ENCODE measurements at places on chromosomes 1 and 21.

DNA sequence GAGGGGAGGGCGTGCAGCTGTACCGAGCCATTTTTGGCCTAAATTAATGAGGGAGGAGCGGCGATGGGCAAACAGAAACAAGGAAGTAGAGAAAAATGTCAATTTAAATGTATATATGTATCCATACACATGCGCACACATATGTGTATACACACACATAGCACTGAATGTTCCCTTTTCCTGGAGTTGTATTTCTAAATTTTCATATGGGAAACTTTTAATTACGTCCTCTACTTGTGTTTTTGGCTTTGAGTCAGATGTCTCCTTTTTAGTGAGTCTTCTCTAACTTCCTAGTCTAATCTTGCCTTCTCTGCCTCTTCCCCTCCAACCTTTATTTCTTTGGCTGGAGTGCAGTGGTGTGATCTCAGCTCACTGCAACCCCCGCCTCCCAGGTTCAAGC lies 15.4 kb upstream of the CYYR1 start:
- DNase-seq = no peak

GRCh38 chr1:156490401-156491032 lies 10.1 kb downstream of the MEF2D start:
- no peak for DNase-seq

DNA sequence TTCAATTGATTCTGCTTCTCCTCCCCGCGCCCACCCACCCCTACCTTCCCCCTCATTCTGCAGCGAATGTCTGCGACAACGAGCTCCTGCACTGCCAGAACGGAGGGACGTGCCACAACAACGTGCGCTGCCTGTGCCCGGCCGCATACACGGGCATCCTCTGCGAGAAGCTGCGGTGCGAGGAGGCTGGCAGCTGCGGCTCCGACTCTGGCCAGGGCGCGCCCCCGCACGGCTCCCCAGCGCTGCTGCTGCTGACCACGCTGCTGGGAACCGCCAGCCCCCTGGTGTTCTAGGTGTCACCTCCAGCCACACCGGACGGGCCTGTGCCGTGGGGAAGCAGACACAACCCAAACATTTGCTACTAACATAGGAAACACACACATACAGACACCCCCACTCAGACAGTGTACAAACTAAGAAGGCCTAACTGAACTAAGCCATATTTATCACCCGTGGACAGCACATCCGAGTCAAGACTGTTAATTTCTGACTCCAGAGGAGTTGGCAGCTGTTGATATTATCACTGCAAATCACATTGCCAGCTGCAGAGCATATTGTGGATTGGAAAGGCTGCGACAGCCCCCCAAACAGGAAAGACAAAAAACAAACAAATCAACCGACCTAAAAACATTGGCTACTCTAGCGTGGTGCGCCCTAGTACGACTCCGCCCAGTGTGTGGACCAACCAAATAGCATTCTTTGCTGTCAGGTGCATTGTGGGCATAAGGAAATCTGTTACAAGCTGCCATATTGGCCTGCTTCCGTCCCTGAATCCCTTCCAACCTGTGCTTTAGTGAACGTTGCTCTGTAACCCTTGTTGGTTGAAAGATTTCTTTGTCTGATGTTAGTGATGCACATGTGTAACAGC lies 339.9 kb downstream of the NTNG1 start:
- no peak for DNase-seq

- DNase-seq = no peak
Measured at GRCh38 chr1:43530483-43531106, at the start of gene PTPRF. TSS of gene PTPRF (plus strand) at chr1:43530883. CDS start at chr1:43545076, 14,193 bp downstream.

DNA sequence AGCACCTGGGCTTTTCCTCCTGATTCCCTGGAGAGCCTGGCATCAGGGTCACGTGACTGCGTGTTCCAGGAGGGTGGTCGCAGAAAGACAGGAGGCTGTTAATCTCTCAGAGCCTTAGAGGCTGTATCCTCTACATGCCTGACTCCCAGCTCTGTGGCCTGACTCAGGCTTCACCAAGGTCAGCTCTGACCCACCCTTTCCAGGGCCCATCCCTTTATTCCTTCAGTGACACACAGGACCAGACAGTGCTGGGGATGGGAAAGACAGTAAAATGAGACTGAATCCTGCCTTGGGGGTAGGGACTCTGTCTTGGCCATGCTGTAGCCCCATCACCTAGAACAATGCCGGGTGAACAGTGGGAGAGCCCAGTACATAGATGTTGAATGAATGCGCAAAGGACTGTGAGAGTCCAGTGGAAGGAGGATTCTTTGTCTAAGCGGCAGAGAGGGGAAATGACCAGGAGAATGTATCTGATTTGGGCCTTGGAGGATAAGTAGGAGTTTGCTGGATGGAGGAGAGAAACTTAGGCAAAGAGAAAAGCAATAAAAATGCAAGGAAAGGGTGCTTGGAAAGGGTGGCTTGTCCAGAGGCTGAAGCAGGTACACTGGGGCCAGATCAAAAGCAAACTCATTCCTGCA lies 33.0 kb downstream of the EPHX1 start:
- no peak for DNase-seq

DNA sequence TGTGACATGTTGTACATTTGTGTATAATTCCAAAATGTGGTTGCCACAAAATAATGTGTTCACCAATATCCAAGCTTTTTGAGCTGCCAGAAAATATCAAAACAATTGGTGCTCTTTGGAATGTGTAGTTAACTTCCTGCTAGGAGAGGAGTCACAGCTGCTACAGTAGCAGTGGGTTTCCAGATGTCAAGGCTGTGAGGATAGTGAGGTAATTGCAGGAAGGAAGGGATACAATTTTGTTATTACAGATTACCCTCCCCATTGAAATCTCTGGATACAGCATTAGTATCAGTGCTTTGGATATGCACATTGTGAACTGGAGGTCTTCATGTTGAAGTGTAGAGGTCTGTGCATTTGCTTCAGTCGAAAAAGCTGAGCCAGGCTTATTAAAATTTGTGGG lies 253.2 kb downstream of the PTPRC start:
- no peak for DNase-seq

All from stimulated activated CD8-positive, alpha-beta memory T cell treated with anti-CD3 and anti-CD28 coated beads, Interleukin-7, amount 100 ng/mL, for 1 hour (primary cell).